ENCODE measurements at places on chromosomes 6 and 20. TPM values are rescaled to one million over a fixed set of nuclear protein-coding genes. Genes with fewer than 3 reads are reported as not detected.

ENPP3 gene
- total RNA-seq = 0.37 TPM

RIPPLY2 gene
- total RNA-seq = 0.28 TPM

AKIRIN2 gene
- 13.3 TPM for total RNA-seq

PPP1R3G gene
- 2.8 TPM for total RNA-seq

ARFGEF3 gene
- under 0.01 TPM for total RNA-seq

Measured in smooth muscle cell of bladder (primary cell).